ENCODE measurements at places on chromosomes 7 and 10.

GRCh38 chr10:21920633-21921032, 82.9 kb downstream of the DNAJC1 start:
- DNase-seq: no peak

DNA sequence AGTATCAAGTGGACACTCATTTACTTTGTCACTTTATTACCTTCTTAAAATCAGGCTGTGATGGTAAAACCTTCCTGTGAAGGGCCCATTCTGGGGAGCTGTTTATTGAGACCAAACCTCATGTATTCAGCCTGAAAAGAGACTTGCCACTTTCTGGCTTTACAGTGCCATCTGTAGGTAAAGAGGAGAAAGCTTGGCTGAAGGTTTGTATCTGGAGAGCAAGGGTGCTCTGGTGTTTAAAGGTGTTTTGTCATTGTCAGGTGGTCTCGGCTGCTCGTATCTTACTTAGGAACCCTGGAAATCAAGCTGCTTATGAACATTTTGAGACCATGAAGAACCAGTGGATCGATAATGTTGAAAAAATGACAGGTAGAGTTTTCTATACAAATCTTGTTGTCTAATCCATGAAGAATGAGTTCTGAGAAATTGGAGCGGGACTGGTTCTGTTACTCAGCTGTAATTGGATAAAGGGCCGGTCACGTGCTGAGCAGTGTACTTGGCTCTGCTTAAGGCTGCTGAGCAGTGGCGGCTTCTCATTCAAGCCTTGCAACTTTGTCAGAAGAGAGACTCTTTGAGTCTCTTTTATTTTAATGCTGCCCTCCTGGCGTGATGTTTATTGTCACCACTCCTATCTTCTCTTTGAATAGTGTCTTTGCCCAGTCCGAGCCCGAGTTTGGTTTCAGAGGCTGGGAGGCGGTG, 46.9 kb downstream of the AP3M1 start:
- DNase-seq: peak; percentile 21

DNA sequence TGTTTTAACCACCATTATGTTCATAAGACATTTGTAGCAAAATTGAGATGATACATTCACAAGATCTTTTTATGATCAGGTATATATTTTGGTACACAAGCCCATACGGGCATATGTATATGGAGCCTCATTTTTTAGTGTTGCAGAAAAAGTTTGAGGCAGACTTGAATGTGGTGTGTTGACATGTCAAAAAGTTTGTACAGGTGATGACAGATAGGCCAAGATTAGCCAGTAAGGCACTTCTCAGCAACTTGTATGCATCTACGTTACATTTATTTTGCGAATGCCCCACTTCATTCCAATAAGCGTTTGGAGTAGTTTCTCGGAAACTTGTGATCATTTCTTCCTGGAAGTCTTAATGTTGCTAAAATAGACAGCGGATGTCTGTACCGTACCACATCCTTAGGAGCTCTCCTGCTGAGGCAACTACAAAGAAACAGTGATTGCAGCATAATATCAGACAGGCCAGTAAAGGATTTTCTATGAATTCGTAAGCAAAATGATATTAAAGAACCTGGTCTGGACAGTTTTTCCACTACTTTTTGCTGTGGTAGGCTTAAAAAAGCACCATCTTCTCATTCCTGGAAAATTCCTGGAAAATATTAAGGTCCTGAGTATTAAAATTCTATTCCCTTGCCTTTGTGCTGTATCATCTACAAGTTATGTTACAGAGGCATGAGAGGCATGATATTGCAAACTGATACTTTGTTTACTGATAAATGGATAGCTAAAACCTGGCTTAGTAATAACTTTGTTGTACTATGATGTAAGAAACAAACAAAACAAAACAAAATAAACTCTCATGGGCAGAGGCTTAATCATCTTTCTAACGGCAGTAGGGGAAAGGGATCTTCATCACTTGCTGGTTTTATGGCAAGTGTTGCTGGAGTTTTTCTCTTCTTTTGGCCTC, 153.6 kb downstream of the HDAC9 start:
- no peak for DNase-seq

DNA sequence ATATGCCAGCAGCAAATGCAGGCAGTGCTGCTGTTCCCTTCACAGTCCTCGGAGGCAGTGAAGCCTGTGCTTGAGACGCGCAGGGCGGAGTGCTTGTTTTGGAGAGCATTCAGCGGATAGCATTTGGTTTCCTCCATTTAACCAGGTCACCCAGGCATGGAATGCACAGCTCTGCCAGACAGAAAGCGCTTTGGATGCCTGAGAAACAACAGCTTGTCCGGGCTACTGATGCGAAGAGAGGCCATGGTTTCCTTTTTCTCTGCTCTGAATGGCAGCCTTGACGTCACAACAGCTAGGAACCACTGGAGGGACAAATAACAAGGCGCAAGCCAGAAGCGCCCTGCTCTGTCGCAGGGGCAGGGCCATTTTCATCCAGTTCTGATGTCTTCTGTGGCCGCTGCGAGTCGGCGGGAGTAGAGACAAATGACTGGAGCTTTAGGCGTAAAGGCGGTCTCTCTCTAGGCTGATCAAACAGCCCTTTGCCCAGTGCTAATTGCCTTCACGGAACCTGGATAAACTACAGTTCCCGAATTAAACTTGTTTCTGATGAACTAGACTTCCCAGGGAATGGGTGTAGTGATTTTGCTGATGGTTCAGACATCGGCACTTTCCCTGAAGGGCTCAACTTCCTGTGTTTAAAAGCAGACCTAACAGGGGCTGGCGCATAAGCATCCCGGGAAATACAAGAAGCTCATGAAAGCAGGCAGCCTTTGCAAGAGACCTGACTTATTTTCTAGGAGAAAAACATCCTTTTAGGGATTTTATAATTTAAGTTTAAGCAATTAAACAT, 187.6 kb upstream of the KLF14 start:
- peak; percentile 72 for DNase-seq

GRCh38 chr7:91778416-91778815, 102.1 kb downstream of the MTERF1 start:
- no peak for DNase-seq

DNA sequence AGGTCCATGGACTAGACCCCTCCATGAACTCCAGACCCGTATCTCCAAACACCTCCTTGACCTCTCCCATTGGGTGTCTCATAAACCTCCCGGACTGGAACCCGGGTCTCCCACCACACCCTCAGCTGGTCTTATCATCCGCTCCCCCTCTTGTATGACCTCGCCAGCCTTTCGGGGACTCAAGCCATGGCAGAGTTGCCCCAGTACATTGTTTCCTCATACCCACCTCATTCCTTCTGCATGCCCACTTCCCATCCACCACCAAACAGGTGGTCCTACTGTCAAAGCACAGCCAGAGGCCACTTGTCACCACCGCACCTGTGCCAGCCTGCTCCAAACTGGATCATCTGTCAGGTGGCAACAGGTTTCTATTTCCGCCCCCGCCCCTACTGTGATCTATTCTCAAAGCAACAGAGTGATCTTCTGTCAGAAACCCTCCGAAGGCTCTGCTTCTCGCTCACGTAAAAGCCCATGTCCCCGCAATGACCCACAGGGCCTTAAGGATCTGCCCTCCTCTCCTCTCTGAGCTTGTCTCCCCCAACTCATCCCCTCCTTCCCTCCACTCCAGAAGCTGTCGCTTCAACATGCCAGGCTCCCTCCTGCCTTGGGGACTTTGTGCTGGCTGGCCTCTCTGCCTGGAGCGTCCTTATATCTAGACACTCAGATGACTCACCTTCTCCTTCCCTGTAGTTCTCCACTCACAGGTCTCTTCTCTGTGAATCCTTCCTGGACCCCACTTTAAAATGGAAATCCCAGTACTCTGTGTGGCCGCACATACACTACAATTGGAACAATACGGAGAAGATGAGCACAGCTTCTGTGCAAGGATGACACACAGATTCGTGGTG, 22.8 kb upstream of the PRKAG2 start:
- DNase-seq: no peak

GRCh38 chr7:14905764-14906163, 3.2 kb upstream of the DGKB start:
- peak; percentile 2 for DNase-seq

DNA sequence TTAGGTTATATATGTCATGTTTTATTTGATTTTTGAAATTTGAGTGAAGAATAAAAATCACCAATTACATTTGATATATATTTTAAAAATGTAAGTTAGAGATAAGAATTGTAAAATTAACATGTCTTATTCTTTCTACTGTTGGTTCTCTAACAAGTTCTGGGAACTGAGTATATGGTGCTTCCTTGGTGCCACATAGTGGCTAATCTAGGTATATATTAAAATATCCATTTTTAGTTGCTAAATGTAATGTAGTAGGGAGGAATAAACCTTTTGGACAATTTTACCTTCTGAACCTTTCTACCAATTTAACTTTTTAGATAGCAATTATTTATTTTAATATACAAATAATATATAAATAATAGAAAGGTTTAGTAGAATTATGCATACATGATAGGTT, 17.5 kb downstream of the CFAP69 start:
- peak; percentile 21 for DNase-seq

- no peak for DNase-seq
These were observed 782.1 kb upstream of the LRRN3 start for GRCh38 chr7:110308791-110309190.

DNA sequence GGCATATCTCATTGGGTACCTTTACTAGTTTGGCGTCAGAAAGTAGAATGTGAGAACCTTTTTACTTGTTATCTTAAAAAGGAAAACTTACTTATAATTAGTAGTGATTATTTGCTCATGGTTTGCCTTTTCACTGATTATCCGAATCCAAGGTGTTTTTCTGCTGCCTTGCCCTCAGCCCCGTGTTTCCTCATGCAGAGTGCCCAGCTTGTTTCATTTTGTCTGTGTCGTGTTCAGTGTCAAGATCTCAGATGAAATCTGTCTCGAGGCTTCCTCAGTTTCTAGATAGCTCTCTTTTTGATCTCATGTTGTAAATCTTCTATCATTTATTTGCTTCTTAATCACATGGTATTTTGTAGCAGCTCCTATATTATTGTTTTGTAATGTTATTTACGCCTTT, 30.1 kb downstream of the RPA3 start:
- no peak for DNase-seq

- no peak for DNase-seq
These were observed 57.6 kb upstream of the TARP start for GRCh38 chr7:38330861-38331621.

DNA sequence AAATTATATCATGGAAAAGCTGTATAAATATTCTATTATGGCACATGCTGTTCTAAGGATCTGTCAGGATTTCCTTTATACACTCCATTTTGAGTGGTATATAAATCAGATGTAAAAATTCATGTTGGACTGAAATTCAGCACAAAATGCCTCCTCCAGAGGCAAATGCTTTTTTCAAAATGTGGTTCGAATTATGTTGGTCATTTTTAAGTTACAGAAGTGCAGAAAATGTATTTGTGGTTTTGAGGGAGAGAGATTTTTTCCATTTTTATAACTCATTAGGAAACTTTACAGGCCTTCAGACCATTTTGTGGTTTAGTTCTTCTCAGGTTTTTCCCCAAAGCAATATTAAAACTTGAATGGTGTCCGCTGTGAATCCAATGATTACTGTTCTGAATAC, 2.9 kb downstream of the PPP1R3A start:
- DNase-seq: no peak

- no peak for DNase-seq
These were observed 28.8 kb upstream of the KLHL7 start for GRCh38 chr7:23076772-23077171.

GRCh38 chr10:131226446-131227162, 84.9 kb downstream of the TCERG1L start:
- DNase-seq: no peak

- peak; percentile 77 for DNase-seq
These were observed 2.0 kb upstream of the GTPBP4 start for GRCh38 chr10:986137-986825.

DNA sequence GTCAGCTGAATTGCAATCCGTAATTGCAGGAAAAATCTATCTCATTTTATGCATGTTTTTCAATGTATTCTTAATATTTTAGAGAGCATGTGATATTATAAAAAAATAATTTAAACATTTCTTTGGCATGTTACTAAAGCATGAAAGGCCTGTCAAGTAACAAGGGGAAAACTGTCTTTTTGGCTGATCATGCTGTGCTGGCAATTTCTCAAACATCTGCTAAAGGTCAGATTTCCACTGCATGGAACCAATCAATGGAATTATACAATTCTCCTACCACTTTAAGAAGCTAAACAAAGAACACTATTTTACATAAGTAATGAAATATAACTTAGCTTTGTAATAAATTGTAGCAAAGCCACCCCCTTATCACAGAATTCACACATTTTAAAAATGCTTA, 49.4 kb downstream of the JMJD1C start:
- DNase-seq: no peak

- no peak for DNase-seq
These were observed 436.1 kb upstream of the ETV1 start for GRCh38 chr7:14425559-14425958.

DNA sequence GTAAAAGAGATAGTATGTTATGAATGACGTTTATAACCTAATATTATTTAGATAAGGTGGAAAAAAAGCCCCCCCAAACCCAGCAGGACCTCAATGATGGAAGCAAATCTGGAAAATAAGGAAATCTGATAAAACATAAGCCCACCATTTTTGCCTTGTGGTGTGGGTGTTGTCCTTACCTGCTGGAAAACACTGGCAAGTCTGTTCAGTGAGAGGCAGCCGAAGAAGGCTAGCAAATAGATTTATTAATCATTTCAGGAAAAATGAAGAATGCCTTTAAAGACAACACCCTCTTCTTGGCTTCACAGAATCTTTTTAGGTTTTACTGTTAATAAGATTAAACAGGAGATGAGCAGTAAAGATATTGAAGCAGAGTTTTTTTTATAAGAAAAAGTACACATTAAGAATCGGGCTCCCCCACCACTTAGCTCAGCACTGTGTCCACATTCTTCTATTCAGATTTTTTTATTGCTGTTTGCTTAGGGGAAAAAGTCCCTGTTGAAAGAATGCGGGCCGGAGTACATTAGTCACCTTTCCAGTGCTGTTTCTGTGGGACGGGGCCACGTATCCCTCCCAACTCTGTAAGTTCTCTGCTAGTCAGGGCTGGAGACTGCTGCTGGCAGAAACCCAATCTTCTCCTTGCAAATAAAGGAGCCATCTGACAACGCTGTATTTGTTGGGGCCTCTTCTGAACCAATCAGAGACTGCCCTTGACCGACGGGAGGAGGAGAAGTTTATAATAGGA, 104.1 kb downstream of the EVX1 start:
- DNase-seq: peak; percentile 97

- peak; percentile 18 for DNase-seq
These were observed 395.1 kb upstream of the ANKRD30A start for GRCh38 chr10:36730316-36730715.

- DNase-seq: peak; percentile 96
These were observed 142.0 kb upstream of the PRKCQ start for GRCh38 chr10:6721964-6722615.

- no peak for DNase-seq
These were observed 203.0 kb downstream of the FANK1 start for GRCh38 chr10:126099366-126099765.

GRCh38 chr10:84348860-84349259, 20.5 kb downstream of the CCSER2 start:
- peak; percentile 65 for DNase-seq

GRCh38 chr7:1452205-1452604, 7.1 kb downstream of the MICALL2 start:
- no peak for DNase-seq

- DNase-seq: no peak
These were observed 43.0 kb downstream of the LSM5 start for GRCh38 chr7:32447218-32447617.

All from EL (cell line).